ENCODE measurements at places on chromosomes 11 and 22.

- no peak for DNase-seq
Observed at GRCh38 chr11:23755769-23756168, 741.1 kb upstream of the LUZP2 start.

DNA sequence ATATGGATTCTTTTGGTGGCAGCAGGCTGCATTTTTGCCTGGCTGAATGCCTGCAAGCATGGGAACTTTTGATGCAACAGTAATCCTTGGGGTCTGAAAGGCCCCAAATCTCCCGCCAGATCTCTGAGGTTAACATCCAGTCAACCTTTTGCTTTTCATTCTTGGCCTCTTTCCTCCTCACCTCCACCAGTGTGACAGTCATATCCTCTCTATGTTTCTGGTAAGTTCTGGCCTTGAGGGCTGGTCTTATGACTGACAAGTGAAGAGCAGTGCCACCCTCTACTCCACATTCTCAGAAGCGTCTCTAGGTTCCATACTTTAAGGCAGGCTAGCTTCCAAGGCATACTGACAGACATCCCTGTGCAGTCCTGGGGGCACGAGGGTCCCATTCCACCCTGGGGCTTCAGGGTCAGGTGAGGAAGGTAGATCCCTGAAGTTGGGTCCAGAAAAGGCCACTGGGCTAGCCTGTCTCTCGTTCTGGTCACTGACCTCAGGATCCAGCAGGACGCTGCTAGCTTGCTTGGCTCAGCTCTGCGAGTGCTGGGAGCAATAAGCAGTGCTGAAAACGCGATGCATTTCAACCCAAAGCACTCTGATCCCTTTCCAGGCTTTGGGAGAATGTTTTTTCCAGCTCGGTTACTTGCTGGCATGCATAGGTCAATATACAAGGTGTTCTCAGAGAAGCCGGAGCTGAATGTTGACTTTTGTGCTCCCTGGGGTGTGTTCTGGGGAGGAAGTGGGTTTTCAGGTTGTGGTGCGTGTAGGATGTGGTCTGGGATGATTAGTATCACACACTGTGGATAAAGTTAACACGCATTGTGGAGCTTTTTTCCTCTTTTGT lies 75.2 kb downstream of the PTPRJ start:
- DNase-seq: no peak

- DNase-seq: no peak
Observed at GRCh38 chr11:57751176-57751575, 443 bp downstream of the BTBD18 start.

DNA sequence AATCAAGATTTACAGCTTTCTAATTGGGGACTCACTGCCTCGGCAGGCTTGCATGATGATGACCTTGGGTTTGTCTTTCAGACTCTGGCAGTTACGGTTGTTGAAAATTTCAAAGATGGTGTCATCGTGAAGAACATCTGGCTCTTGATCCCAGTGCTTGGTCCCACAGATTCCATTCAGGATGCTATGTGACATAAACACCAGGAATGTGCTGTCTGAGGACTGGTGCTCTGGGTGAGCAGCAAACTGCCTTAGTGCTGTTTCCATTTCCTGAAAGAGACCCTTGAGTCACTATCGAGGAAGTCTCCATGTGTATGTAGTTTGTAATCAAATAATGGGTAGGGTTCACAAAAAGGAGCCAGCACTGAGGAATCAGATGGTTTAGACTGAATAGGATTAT lies 7.1 kb downstream of the CASP12 start:
- DNase-seq: no peak

- no peak for DNase-seq
Observed at GRCh38 chr11:62553080-62553838, 6.7 kb upstream of the AHNAK start.

DNA sequence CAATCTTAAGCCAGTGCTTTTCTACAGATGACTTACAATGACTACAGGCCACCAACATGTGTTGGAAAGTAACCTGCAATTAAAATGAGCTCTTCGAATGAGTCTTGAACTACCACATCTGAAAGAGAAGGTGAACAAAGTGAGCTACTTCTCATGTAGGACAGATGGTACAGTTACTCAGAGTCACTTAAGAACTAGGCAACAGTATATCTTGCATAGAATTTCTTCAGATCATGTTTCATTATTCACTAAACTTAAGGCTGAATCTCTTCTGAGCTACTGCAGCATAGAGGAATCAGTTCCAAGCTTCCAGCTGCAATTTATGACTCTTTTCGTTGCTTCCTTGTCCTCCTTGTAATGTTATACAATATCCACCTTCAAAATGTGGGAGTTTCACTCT lies 270.9 kb downstream of the TTC28 start:
- DNase-seq: no peak

DNA sequence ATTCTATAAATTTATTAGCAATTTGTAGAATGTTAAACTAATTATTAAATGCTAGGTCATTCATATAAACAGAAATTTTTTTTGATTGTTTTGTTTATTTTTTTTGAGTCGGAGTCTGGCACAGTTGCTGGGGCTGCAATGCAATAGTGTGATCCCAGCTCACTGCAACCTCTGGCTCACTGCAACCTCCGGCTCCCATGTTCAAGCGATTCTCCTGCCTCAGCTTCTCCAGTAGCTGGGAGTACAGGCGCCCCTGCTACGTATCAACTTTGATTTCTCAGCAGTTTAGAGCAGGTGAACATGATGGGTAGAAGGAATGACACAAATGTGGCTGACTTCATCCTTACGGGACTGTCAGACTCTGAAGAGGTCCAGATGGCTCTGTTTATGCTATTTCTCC lies at the start of gene OR8H3:
TSS of gene OR8H3 (plus strand) at position 301 of the 400 bp plus-strand sequence. CDS start at position 301, 0 bp downstream.
- DNase-seq: no peak

DNA sequence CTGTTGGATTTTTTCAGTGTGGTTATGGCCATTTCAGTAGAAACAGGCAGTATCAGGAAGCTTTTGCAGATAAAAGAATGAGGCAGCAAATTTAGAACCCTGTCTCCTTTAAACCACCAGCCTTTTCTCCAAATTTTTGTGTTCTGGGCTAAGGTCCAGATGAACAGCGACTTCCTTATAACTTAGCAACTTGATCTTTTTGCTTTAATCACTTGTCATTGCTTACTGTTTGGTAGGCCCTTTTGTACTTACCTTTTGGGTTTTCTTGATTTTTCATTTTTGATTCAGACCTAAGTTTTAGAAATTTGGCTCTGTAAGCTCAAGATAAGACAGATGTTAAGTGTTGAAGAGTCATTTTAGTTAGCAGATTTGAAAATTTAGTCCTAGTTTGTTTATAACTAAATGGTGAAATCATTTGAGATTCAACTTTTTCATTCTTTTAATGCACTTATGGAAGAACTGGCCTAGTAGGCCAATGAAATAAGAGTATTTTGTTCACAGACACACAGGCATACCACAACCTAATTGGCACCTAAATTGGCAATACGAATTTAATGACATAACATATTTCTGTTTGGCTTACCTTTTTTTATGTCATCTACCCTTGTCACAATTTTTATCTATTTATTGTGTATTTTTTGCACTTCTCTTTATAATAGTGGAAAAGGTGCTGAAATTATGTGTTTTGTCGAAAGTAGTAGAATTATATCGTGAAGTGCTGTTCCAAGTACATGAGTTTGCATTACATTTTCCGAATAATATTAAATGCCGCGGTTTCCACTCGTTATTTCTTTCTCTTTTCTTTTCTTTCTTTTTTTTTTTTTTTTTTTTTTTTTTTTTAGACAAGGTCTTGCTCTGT lies 2.1 kb downstream of the RTN3 start:
- no peak for DNase-seq

DNA sequence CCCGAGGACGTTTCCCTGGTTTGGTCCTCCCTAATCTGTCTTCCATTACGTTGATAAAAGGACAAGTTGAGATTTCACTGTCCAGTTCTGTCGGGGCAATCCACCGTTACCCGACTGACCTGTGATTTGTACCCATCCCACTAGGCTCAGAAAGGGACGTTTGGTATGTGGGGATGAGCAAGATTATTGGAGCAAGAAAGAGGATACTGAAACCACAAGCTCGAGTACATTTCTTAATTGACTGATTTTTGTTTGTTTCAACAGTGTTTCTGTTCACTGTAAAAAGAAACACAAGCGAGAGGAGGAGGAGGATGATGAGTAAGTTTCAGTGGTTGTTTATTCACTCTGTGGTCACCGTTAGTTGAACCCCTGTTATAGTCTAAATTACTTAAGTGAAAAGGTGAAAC lies 969 bp downstream of the CCDC117 start:
- no peak for DNase-seq

GRCh38 chr11:47514825-47515647 lies 37.9 kb downstream of the CELF1 start:
- DNase-seq: no peak

GRCh38 chr11:77170107-77170506 lies 42.1 kb downstream of the MYO7A start:
- DNase-seq: no peak

DNA sequence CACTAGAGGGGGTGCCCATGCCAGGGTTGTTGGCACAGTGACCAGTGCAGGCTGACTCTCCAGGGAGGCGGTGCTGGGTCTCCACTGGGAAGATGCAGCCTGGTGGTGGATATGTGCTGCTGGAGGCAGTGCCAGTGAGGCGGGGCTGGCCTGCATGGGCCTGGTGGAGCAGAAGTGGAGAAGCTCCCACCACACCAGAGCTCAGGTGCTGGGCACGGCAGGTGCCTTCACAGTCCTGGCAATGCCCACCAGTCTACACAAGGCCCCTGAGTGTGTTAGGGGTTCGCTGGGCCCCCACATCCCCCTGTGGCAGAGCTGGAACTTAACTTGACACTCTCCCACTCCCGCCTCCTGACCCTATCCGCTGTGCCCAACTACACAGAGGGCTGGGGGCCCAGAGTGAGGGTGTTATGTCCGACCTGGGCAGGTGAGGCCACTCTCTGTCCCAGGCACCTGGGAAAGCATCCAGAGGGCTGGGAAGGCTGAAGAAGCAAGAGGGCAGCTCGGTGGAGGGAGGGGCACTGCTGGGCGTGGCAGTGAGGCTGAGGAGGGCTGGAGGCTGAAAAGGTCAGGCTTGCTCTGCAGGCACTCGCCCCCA lies 102.4 kb upstream of the B3GAT1 start:
- no peak for DNase-seq

GRCh38 chr11:13168271-13168670 lies 109.3 kb upstream of the BMAL1 start:
- DNase-seq: no peak
